ENCODE measurements at places on chromosomes 6 and 20. TPM values are rescaled to one million over a fixed set of nuclear protein-coding genes. Genes with fewer than 3 reads are reported as not detected.

The ENPP1 gene
- 13.1 TPM for total RNA-seq

The FKBP1C gene
- 0.26 TPM for total RNA-seq

The SLC22A16 gene
- under 0.01 TPM for total RNA-seq

The HCK gene
- total RNA-seq: not detected

The DPM1 gene
- total RNA-seq: 60.9 TPM

The HNF4A gene
- total RNA-seq: not detected

The MAP3K7 gene
- total RNA-seq: 29.8 TPM

The SGK2 gene
- 0.26 TPM for total RNA-seq

The PTPRT gene
- total RNA-seq: not detected

The RBM24 gene
- total RNA-seq: 2.5 TPM

The ANKRD6 gene
- total RNA-seq: 3.6 TPM

The DLK2 gene
- total RNA-seq: under 0.01 TPM

The C20orf202 gene
- total RNA-seq: under 0.01 TPM

The THEMIS gene
- total RNA-seq: not detected

The PNRC1 gene
- total RNA-seq: 65.1 TPM

The MROH8 gene
- 1.2 TPM for total RNA-seq

The NPEPL1 gene
- total RNA-seq: 18.7 TPM

The ID1 gene
- 27.4 TPM for total RNA-seq

The RAET1L gene
- total RNA-seq: not detected

The SLC35F1 gene
- total RNA-seq: under 0.01 TPM

The FHL5 gene
- total RNA-seq: not detected

The BPIFA1 gene
- not detected for total RNA-seq

The B3GALT4 gene
- 11.1 TPM for total RNA-seq

The ELOVL4 gene
- 4.6 TPM for total RNA-seq

The HSPA1L gene
- 3.1 TPM for total RNA-seq

Data from fibroblast of lung (primary cell).